Pulmonary artery endothelial cell (primary cell): ENCODE measurements at places on chromosomes 2 and 18. TPM values are rescaled to one million over a fixed set of nuclear protein-coding genes. Genes with fewer than 3 reads are reported as not detected.

GRCh38 chr2:201973305-201973928 is 60.2 kb upstream of the FZD7 start:
- no peak for DNase-seq

DNA sequence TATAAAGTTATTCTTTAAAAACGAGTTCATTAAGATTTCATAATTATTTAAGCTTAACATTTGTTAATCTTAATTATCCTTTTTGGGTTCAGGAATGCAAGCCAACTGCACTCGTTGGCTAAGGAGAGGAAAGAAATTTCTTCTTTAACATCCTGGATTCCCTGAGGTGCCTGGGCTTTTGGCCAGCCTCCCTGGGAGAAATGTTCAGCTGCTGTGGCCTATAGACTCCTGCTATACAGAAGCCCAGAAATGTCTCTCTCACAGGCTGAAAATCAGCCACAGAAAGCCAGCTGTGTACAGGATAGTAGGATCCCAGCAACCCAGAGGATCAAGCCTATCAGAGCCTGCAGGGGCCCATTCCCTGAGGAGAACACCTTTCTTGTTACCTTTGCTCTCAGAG is 430.3 kb downstream of the XIRP2 start:
- DNase-seq: no peak

GRCh38 chr18:49949951-49950395 is 136.6 kb upstream of the ACAA2 start:
- DNase-seq: no peak

GRCh38 chr2:236057375-236057774 is 110.8 kb downstream of the GBX2 start:
- no peak for DNase-seq

DNA sequence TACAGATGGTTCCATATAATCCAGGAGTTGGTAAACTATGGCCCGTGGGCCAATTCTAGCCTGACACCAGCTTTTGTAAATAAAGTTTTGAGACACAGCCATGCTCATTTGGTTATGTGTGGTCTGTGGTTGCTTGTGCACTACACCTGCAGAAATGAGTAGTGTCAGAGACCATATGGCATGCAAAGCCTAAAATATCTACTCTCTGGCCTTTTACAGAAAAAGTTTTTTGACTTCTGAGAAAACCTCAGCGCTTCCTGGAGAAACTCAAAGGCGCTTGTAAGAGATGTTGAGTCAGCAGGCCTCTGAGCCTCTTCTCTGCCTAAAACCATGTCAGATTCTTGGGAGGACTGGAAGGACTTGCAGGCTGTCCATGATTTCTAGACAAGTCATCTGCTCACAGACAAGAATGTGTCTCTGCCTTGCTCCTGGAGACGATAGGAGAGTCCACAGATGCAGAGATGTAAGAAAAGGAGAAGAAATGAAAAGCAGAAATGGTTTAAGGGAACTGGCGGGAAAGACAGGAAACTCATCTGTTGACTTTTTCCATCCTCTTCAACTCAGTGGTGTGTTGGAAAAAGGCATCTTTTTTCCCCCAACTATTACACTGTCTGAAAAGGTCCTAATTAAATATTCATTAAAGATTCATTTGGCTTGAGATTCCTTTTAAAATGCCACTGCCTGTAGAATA is 5.2 kb downstream of the TTC39C start:
- no peak for DNase-seq

DNA sequence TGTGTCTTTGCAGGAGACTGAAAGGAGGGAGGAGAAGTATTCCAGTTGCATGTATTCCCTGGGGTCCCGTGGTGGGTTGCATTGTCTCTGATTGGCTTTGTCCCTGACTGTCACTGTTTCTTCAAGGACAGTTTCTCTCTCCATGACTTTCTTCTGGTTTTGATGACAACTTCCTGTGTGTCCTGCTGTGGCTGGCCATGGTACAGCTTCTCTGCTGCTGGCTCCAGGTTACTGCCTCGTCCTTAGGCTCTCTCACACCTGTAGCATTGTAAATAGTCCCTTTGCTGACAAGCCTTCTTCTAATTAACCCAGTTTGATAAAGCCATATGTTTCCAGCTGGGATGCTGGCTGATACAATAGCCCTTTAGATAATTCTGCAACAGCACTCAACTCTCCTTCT is 129.0 kb downstream of the LPIN1 start:
- no peak for DNase-seq

DNA sequence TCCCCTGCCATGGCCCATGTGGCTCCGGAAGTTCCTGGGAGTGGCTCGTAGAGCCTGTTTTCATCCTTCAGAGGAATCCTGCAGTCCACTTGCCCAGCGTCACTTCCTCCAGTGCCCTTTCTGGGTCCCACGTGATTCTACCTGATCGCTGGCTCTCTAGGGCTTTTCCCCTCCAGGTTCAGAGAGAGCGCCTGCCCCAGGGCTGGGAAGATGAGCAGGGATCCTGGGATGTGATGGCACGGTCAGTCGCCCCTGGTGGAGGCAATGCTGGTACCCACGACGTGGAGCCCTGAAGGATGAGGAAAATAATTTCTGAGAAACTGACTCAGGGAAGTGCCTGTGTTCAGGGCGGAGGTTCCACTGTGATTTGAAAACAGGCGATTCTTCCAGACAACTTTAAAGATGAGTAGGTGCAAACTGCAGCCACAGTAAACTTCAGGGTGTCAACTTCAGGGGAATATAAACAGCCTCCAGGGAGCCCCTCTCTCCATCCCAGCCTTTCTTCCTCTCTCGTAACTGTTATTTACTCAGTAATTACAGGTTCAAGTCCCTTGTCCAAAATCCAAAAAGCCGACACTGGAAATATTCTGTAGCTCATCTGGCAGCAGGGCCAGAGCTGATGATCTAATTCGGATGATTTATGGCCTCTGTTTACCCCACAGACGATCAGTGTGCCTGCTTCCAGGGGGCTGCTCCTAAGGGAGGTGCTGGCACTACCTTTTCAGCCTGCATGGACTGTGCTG is 105.9 kb downstream of the AGAP1 start:
- DNase-seq: no peak

GRCh38 chr2:31081492-31081891 is 56.7 kb downstream of the GALNT14 start:
- no peak for DNase-seq

Gene OSGEPL1
- 6.8 and 9.2 TPM in 2 replicates for total RNA-seq

Gene PROKR1
- total RNA-seq: not detected in 2 replicates

Gene COL3A1
- total RNA-seq: 0.92 and 7.3 TPM in 2 replicates

Gene IL36A
- total RNA-seq: not detected in 2 replicates

Gene PROM2
- 0.07 and 0.14 TPM in 2 replicates for total RNA-seq

Gene APCDD1
- 0.04 and 0.20 TPM in 2 replicates for total RNA-seq
